Uterus (tissue), 4 donors: ENCODE measurements at places on chromosomes 7 and 10.

DNA sequence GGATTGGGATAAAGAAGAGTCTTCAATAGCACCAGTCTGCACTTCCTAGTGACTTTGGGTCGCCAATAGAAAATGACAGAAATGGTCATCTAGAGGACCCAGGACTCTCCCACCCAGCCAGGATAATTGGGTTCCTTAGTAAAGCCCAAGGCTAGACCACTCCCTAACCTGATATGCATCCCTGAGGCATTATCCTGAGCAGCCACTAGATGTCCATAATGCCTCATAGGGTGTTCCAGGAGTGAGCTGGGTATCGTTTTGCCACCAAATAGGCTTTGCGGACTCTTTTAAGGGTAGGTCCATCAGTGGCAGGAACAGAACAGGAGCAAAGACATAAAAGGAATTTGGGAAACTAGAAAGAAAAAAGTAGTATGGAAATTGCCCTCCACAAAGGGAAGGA is 4.5 kb upstream of the LRRC4 start:
- no peak for DNase-seq

GRCh38 chr7:130910949-130911944 is 177.2 kb upstream of the KLF14 start:
- DNase-seq = no peak

- DNase-seq = no peak
Observed at GRCh38 chr10:72276013-72276387, 2.3 kb downstream of the DDIT4 start.

DNA sequence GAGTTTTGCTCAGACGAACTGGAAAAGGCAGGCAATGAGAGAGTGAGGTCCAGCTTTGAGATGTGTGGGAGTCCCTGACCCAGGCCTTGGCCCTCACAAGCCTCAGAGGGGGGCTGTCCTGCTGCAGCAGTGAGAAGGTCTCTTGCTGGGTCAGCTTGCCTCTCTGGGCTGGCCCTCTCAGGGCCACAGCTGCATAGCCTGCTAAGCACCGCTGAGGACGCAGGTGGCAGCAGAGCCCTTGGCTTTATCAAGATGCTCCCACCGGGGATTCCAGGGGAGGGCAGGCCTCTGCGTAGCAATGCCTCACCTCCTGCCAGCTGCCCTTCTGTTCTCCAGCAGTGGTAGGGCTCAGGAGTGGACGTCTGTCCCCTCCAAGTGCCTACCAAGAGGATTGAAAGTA is 128.7 kb downstream of the COBL start:
- DNase-seq = no peak

DNA sequence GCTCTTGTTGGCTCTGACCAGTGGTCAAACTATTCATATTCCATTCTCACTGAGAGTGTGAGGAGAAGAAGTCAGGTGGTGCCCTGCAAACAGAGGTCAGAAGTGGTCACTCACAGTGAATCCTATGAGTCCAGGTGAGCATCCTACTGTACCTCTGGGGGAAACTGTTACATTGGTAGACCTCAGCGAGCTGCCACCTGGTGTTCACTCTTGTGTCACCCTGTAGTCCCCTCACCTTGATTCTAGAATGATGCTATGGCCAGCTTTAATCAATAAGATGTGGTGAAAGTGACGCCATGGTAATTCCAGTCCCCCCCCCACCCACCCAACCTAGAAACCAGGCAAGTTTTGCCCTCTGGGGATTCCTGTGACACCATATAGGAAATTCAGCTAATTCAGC is 1.2 kb upstream of the AMPH start:
- DNase-seq = no peak

DNA sequence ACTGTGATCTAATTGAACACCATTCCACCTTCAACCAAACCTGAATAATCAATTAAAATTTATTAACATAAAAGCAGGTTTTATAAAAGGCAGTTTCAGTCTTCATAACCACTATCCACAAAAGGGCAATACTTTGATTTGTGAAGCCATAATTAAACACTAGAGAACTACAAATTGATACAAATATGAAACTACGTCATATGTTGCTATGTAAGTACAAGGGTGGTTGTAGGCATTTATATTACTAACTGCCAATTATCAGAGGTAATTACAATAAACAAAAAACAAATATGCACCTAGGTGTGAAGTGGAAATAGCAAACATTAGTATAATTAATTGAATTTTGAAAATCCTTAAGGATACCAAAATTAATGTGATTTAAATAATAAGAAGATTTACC is 368.5 kb upstream of the PCDH15 start:
- no peak for DNase-seq

DNA sequence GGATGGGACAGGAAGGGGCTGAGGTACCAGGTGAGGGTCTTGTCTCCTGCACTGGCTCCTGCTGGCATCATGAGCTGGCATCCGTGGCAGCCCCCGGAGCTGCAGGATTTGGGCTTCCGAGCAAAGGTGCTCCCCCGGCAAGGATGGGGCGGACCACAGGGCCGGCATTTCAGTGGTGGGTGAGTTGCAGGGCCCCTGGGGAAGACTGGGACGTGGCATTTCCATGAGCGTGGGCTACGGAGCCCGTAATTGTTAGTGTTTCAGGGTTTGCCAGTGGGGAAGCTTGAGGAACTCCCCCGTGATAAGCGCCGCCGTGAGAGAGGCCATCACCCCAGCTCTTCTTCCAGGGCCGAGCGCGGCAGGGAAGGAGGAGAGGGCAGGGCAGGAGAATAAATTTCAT is 235.6 kb downstream of the MGMT start:
- no peak for DNase-seq

DNA sequence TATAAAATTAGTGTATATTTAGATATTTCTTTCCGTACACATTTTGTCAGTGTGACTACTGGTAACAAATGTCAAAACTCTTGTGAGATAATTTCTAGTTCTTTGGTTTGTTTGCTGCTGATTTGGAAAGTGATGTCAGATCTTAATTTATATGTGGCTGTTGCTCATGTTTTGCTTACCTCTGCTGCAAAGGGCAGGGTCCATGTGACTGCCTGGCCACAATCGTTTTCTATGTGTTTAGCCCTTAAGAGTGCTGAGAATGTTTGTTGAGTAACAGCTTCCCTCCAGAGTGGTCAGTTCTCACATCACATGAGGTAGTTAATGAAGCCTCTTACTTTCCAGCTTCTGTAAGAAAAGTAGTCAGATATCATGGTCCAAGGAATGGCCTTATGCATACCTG is 4.2 kb downstream of the NRBF2 start:
- no peak for DNase-seq

GRCh38 chr10:92965314-92965713 is 95.3 kb upstream of the CYP26C1 start:
- no peak for DNase-seq

DNA sequence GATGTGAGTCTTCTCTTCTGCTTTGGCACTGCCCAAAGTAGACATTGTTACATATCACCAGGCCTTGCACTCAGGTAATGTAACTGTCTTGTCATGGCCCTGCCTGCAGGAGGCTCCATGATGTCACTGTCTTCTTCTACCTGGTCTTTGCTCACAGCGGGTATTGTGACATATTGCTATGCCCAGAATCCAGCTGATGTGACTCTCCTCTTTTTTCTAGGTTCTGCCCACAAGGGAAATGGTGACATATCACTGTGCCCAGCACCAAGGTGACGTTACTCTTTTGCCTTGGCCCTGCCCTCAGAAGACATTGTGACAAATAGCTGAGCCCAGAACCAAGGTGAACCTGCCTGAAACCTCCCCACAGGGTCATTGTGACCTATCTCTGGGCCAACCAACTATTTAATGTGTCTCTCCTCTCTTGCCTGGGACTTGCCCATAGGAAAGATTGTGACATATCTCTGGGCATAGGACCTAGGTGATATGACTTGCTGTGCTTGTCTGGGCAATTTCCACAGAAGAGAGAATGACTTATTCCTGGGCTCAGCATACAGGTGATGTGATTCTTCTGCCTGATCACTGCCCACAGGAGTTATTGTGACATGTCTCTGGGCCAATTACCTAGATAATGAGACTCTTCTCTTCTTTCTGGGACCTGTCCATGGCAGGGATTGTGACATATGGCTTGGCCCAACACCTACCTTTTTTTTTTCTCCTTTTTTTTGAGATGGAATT is 26.5 kb upstream of the ZNF107 start:
- DNase-seq = no peak

GRCh38 chr7:98281757-98282606 is 496 bp downstream of the BRI3 start:
- peak; percentile 40 for DNase-seq

GRCh38 chr7:48454750-48455192 is 283.5 kb downstream of the ABCA13 start:
- no peak for DNase-seq

DNA sequence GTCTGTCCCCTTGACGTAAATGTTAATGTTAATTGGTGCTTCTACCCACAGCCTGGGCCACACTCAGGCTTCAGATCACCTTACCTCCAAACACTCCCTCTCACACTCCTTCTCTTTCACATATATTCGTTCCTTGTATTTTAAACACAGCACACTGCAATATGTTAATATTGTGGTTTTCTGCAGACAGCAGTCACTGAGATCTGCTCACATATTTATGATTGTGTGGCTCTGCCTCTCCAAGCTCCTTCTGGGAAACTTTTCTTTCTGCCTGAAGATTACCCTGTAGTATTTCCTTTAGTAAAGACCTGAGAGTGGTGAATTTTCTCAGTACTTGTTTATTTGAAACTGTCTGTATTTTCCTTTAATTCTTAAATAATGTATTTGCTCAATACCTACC is 104.7 kb downstream of the VWC2 start:
- no peak for DNase-seq

GRCh38 chr7:70681469-70682350 is 450.2 kb upstream of the GALNT17 start:
- DNase-seq = no peak

DNA sequence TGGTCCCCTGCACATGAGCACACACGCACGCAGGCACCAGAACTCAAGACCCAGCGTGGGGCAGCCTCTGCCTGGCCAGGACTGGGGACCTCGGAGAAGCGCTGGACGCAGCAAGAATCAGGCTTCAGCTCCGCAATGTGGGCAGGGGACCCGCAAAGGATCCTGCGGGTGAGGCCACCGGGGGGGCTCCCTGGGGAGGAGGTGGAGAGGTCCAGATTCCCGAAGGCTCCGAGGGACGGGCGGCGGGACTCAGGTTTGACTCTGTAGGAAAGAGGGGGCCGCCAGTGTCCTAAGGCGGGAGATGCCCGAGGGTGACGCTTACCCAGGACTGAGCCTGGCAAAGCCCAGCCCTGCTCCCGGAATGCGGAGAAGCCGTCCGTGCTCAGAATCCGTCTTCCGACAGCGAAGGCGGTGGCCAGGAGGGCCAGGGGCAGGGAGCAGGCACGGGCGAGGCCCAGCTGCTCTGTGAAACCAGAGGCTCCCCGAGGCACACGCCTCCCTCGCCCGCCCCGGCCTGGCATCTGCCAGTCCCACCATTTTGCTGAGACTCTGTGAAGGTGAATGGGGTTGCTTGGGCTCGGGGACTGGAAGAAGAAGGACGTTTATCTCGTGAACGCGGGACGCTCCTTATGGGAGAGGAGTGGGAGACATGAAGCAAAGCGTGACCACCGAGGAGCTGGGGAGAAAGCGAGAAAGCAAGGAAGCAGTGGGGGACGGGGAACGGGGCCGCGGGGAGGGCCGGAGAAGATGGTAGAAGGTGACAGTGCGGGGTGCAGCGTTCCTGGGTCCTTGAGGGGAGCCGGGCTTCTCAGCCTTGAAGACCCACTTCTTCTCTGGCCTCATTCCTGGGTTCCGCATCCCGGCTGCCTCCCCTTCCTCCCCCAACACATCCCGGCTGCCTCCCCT is 489.2 kb downstream of the PTPRN2 start:
- no peak for DNase-seq
